ENCODE measurements at places on chromosomes 2 and 18.
A peak's percentile ranks its signal among the peaks of the same experiment; 100 is the strongest.

GRCh38 chr2:80519699-80520291 is 215.2 kb upstream of the LRRTM1 start:
- DNase-seq, result no peak

DNA sequence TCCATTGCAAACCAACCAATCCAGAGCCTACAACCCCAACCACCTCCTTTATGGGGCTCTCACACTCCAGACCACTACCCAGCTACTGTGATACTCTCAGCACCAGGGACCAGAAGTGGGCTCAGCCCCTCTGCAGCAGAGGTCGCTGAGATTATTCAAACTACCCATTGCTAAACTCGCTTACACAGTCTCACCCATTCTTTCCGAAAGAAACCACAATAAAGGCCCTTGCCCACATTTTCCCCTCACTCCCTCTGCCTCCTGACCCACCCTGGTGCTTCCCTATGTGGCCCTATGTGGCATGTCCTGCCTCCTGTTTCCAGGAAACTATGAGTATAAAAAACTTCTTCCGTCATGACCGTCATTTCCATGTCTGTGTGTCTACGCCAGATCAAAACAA is 10.7 kb downstream of the TEX51 start:
- DNase-seq, result no peak

- no peak for DNase-seq
Observed at GRCh38 chr2:173223871-173224270, 130.8 kb upstream of the CDCA7 start.

GRCh38 chr18:34075963-34076860 is 148.5 kb downstream of the NOL4 start:
- DNase-seq, result no peak

DNA sequence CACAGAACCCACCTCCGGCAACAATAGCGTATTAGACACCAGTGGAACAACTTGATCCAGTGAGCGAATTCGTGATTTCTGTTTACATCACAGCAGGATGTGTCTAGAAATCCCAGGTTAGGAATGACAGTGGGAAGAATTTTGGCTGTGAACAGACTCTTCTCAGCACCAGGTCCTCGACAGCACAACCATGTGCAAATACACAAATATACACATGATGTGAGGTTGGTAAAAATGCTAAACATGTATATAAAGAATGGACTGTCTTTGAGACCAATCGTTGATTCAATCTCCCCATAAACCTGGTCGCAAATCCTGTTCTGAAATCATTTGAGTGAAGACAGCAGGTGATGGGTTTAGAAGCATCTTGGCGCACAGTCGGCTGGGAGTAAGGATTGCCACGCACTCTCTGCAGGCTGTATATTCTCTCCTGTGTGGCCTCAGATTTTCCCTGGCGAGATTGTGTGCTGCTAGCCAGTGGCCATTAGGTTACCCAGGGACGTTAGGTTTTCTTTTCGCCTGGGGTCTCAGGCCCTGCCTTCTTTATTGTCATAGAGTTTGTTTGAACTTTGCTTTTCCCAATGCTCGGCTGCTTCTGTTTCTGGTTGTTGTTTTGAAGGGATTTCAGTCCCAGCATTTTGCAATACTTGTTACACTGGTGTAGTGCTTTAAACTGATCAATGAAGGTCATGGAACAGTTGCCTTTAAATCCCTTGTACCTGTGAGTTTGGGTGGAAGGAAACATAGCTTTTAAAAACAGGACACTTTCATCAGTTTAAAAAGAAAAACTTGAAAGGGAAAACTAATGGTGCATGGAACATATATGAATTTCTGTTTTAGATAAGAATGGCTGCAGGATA is 147.3 kb downstream of the ALPK2 start:
- DNase-seq, result no peak

DNA sequence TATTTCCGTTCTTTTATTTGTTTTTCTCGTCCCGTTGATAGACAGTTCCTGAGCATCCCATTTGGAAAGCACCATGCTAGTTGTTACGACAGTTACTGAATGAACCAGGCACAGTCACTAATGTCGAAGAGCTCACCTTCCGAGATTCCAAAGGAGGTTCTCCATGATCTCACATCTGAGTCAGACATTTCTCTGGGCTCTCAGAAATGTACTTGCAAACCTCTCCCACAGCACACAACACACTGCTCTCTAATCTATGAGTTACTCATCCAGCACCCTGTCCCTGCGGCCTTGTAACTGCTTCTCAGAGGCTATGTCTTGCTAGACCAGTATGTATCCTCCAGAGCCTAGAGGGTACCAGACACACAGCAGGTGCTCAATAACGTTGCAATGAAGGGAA is 174.7 kb downstream of the DNER start:
- DNase-seq, result no peak

DNA sequence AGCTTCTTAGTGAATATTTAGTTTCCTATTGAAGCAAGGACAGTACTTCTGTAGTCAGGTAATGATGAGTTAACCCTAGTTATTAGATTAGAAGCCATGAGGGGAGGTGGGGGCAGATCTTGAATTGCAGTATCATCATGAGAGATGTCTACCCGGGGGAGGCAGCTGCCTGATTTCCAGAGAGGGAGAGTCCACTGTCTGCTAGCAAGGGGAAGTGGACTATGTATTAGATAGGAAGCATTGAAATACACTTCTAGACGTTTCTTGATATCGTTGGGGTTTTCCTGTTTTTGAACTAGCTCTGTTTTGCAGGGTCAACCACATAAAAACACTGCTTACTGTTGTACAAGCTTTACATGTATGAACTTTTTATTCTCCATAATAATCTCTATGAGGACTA is 38.8 kb downstream of the APLF start:
- DNase-seq, result no peak

DNA sequence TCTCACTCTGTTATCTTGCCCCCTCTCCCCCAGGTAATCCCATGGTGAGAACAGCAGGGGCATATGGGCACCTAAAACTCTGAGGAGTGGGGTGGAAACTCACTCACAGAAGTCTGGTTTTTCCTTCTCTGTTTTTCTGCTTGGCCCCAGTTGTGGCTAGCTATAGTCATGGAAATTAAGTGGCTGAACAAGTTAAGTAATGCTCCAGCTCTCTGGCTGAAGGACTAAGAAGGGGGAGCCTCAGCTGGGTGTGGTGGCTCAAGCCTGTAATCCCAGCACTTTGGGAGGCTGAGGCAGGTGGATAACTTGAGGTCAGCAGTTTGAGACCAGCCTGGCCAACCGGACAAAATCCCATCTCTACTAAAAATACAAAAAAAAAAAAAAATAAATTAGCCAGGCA is 261.0 kb downstream of the TPGS2 start:
- no peak for DNase-seq

DNA sequence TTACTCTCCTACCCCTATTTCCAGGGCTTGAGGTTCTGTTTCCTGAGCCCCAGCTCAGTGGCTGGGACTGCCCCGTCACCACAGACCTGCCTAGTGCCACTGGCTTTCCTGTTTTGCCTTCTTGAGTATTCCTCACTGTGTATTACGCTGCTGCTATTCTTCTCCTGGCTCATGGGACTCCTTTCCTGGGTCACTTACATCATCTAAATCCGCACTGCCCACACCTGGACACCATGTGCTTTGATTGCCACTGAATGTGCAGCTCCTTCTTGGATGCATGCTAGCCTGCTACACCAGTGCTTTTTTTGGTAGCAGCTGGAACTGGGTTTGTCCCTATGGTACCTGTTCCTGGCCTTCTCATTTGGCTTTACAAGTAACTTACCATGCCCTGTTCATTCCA is 96.6 kb upstream of the PTPRM start:
- no peak for DNase-seq

GRCh38 chr2:12412898-12413305 is 303.8 kb upstream of the TRIB2 start:
- peak; percentile 10 for DNase-seq

DNA sequence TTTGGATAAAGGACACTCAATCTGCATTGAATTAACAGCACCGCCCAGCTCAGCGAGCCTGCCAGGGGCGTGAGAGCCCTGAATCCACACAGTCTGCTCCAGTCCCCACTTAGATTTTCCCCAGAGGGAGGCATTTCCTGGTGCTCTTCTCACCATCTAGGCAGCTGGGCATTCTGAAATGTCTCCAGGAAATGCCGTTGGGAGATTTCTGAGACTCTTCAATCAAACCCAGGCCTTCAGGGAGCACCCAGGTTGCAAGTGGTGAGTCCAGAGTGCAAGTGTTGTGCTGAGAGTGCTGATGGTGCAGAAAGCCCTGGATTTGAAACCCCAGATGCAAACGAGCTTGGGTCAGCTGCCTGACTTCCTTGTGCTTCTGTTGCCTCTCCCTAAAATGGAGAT is 23.4 kb upstream of the TMEM37 start:
- no peak for DNase-seq

- no peak for DNase-seq
Observed at GRCh38 chr2:212135739-212136138, 402.9 kb downstream of the ERBB4 start.

- no peak for DNase-seq
Observed at GRCh38 chr2:220619525-220620220, 952.4 kb downstream of the EPHA4 start.

DNA sequence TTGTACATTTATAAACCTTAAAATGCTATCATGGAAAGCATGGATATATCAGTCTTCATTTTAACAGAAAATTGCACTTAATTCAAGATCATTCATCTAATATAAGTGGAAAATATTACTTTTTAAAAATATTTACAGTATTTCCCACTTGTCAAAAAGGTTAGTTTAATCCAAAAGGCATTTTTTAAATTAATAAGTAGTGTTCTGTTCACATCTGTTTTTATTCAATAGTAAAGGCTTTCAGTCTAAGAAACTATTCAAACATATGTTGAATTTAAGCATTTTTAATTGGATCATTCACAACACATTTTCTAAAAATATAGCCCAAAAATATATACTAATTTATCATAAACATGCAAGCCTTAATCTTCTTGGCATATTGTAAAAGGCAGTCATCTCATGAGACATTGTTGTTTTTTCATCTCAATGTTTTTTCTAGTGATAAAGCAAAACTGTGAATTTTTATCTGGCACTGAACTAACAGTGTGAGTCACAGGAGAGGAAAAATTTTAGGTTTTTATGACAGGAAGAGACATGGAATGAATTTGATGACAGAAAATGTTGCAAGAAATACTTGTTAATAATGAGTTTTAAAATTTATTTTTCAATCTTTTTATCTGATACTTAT is 1642.5 kb upstream of the TMEFF2 start:
- no peak for DNase-seq

- DNase-seq, result no peak
Observed at GRCh38 chr2:218263817-218264641, 3.2 kb downstream of the GPBAR1 start.

GRCh38 chr2:9639000-9639602 is 8.3 kb upstream of the YWHAQ start:
- DNase-seq, result no peak

DNA sequence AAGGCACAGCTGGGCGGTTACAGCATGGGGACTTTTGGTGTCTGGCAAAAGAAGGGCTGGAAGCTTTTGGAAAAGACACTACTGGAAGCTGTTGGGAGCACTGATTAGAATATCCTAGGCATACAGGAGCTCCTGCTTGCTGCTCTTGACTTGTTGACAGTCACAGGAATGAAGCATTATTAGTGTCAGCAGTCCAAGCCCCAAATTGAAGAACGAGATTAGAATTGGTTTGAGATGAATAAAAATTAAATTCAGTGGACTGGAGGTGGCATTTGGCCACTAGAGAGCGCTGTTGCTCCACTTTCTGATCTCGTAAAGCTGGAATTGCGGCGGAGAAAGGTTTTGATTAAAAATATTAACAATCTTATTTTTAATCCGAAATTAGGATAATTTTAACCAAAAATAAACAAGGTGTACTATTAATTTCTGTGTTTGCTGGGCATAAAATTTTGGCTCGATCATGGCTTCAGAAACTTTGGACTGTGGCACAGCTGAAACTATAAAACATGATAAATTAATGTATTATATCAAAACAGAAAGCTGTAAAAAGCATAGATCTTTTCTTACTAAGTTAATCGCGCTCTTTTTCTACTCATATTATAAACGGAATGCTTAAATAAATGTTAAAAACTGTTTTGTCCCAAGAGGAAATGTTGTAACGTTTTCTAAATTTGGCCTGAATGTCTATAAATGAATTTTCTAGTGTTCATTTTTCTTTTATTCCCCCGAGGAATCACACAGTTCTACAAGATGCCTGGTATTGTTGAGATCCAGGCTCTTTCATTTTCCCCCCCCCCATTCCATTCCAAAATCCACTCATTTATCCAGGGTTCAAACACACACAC is 2.4 kb upstream of the HOXD8 start:
- no peak for DNase-seq

DNA sequence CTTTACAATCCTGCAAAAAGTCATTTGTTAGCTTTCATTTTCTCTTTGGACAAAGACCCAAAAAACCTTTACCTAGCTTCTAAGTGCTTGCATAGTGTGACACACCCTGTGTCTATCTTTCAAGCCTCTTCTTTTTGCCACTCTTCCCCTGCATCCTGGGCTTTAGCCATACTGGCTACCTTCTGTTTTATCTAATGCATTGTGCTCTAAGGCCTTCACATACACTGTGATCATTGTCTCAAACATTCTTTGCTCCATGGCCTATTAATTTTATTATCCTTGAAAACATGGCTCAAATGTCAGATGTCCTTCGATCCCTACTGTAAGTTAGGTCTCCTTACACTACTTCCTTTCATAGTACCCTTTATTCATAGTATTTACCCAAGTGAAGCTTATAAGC is 84.4 kb downstream of the PIK3C3 start:
- no peak for DNase-seq

GRCh38 chr2:36797324-36798070 is 101.0 kb downstream of the VIT start:
- DNase-seq, result no peak

- DNase-seq, result no peak
Observed at GRCh38 chr2:237458519-237458918, 28.5 kb upstream of the MLPH start.

DNA sequence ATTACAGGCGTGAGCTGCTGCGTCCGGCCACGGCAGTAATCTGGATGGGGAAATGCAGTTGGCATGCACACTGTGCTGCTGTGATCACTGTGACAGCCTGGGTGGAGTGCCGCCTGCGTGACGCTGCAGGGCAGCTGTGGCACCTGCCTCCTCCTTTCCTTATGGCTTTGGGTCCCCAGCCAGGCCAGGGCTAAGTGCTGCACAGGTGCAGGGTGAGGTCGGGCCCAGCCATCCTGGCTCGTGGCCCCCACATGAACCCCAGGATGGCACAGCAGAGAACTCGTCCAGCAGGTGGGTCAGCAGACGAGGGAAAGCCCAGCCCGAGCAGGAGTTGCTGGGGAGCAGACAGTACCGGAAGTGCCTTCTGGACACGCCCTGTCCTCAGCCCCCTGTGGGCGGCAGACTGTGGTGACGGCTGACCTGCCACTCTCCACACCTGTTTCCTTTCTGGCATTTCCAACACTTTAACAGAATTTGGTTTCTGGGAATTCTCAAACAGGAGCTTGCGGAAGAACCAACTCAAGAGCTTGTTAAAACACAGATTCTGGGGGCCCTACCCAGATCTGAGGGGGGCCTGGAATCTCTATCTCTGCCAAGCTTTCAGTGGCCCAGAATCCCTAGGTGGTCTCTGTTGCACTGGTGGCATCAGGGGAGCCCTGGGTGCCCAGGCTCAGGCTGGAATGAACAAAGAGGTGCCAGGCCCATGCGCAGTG is 16.9 kb downstream of the HS1BP3 start:
- DNase-seq, result no peak

- no peak for DNase-seq
Observed at GRCh38 chr2:74267068-74267467, 68.7 kb downstream of the MTHFD2 start.

All from pulmonary artery endothelial cell (primary cell).